ENCODE measurements at places on chromosomes 6 and 20.

- DNase-seq = no peak
These were observed 738.3 kb downstream of the DOK5 start for GRCh38 chr20:55213653-55214052.

DNA sequence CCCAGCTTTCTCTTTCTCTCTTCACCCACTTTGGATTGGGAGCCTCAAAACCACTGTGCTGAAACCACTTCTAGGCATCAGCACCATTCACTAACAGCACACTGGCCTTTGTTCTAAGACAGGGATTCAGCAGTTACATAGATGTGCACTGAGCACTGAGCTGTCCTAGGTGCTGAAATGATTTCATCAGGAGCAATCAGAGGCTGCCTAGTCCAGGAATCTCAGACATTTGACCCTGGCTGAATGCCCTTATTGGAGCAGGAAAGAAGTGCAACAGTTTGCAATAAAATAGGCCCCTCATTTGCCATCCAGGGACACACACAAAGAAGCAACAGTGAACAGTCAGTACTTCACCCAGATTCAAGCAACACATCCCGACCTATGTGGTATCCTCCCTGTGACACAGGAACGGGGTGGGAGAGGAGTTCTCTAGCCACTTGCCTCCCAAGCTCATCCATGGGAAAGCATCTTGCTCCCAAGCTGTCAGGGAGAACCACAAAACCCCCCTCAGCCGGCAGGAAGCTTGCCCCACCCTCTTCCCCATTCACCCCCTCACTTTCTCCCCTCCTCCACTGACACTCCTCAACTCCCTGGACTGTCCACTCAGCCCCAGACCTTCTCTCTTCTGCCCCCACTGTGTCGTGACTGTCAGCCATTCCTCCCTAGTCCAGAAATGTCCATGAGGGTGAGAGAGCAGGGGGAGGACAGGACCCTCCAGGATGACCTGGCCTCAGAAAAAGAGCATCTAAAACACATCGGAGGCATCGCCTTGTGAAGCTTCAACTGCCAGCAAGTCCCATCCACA is 304.4 kb downstream of the PREX1 start:
- DNase-seq = no peak

DNA sequence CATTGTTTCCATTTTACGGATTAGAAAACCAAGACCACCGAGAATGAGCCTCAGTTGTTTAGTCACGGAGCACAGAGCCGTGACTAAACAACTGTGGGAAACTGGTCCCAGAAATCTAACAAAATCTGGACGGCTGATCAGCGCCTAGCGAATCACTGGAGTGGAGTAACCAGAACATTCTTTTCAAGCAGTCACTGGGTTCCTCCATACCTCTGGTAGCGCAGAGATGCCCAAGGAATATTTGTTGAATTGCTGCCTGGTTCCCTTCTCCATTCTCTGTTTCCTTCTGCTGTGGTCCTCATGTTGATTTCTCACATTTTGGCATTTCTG is 62.0 kb downstream of the GPX5 start:
- no peak for DNase-seq

GRCh38 chr6:169084067-169084466 is 169.6 kb downstream of the THBS2 start:
- DNase-seq = no peak

DNA sequence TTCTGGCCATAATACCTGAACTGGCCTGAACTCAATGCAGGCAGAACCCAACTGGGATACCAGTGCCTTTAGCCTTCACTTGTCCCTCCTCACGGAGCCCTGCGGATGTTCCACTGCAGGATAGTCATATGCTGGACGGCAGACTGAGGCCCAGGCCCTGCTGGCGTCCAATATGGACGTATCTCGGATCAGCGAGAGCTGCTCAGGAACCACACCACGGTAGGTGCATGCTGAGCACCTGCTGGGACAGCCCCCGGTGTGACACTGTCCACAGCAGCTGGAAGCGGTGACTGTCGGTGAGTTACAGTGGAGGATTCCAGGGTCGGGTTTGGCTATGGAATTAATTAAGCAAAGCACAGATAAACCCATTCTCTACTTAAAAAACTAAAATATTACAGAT is 48.7 kb downstream of the PSMG4 start:
- DNase-seq = no peak

DNA sequence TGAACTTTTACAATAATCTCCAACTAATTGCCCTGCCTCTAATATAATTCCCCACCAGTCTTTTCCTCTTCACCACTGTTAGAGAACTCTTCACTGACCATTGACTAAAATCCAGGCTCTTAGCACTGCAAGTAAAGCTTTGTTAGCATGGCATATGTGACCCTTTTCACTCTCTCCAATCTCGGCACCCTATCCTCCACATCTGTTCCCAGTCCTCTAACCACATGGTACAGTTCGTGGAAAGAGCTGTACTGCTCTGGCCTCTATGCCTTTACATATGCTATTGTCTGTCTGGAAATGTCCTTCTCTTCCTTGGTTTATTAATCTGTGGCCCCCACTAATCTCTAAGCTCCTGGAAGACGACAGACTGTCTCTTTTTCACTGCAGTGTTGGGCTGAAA is 63.0 kb upstream of the EIF2S2 start:
- no peak for DNase-seq

GRCh38 chr20:44231193-44231592 is 15.9 kb upstream of the GDAP1L1 start:
- no peak for DNase-seq

GRCh38 chr20:49633643-49634042 is 65.7 kb upstream of the PTGIS start:
- no peak for DNase-seq

Measured in stimulated activated CD4-positive, alpha-beta T cell treated with anti-CD3 and anti-CD28 coated beads, Interleukin-12 subunit alpha, Interleukin-12 subunit beta, amount 100 ng/mL, for 48 hours (primary cell).